ENCODE measurements at places on chromosomes 5 and 9.

DNA sequence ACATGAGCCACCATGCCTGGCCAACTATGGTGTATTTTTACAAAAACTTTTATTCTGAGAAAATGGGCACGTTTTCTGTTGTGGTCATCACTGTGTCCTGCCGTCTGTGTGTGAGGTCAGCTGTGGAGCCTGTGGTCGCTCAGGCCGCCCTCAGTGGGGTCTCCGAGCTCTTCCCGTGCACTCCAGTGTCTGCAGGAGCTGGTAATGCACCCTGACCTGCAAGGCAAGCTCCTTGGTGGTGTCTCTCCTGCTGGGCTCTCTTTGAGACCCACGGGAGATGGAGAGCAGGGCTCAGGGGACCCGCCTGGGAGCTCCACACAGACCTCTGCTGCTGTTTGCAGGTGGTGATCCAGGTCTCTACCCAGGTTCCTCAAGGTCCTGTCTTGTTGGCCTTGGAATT, 9.6 kb upstream of the AHRR start:
- no peak for DNase-seq

DNA sequence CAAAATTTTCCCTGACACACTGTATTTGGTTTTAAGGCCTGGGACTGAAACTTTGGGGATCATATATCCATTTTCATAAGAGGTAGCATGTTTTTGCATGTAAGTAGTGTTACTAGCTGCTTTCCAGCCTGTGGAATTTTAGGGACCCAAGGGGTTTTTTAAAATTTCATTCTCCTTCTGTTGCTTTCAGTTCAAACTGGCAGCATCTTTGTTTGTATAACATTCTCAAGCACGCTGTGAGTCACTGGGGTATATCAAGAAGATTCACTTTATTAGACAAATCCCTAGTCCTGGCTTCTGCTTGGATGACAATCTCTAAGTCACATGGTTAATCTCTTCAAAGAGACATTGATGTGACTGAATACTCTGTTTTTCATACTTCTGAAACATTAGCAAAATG, 479.0 kb downstream of the CYLC2 start:
- no peak for DNase-seq

- no peak for DNase-seq
Measured at GRCh38 chr9:33794560-33794959, 801 bp upstream of the PRSS3 start.

DNA sequence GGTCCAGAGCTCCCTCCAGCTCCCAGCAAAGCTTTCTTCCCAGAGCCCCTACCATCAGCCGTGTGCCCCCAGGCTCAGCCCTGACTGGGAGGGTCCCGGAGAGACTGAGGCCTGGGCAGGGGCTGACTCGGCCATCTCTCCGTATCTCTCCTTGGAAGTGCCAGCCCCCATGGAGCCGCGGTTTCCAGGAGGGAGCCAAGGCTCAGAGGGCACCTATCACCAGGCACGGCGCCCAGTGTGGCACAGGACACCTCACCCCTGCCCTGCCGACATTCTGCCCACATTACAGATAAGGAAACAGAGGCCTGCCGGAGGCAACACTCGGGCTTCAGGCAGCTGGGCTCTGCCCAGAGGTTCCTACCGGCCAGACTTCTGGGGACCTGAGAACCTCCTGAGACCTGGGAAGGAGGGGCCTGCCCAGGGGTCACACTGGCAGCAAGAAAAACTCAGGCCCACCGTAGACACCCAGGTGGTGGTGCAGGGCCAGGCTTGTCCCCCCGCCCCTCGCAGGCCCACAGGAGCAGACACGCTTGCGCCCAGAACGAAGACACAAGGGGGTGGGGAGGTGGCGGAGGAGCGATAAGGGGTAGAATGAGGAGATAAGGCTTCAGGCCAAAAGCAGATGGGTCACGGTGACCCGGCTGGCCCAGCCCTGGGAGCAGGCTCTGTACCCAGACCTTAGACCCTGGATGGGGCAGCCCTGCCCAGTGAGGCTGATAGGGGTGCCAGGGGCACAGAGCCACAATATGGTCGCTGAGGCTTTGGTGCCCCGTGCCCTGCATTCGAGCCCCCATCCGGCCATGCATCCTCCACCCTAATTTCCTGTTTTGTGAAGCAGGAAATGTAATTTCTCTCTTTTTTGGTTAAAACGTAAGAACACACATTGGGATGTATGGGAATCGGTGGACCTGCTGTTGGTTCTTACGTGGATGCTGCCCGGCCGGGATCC, 11.8 kb downstream of the NR5A1 start:
- DNase-seq, result no peak

GRCh38 chr5:130693509-130693908, 471.5 kb downstream of the HINT1 start:
- DNase-seq, result no peak

DNA sequence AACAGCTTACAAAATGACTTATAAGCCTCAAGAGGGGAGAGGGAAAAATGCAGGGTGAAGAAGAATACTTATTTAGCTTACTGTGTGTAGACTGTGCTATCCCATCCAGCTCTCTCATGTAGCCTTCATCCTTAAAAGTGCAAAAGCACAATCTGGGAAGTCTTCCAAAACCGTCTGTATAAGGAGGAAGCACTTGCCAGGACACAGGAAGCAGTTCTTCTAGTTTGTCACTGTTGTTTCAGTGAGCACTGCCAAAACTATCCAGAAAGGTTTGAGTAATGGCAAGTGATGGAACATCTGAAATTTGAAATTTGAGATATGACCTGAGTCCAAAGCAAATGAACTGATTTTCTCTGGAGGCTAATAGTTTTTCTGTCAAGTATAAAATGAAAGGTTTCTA, 140.8 kb upstream of the ISL1 start:
- DNase-seq, result no peak

GRCh38 chr9:85401998-85402397, 339.8 kb downstream of the AGTPBP1 start:
- DNase-seq, result peak; percentile 23

DNA sequence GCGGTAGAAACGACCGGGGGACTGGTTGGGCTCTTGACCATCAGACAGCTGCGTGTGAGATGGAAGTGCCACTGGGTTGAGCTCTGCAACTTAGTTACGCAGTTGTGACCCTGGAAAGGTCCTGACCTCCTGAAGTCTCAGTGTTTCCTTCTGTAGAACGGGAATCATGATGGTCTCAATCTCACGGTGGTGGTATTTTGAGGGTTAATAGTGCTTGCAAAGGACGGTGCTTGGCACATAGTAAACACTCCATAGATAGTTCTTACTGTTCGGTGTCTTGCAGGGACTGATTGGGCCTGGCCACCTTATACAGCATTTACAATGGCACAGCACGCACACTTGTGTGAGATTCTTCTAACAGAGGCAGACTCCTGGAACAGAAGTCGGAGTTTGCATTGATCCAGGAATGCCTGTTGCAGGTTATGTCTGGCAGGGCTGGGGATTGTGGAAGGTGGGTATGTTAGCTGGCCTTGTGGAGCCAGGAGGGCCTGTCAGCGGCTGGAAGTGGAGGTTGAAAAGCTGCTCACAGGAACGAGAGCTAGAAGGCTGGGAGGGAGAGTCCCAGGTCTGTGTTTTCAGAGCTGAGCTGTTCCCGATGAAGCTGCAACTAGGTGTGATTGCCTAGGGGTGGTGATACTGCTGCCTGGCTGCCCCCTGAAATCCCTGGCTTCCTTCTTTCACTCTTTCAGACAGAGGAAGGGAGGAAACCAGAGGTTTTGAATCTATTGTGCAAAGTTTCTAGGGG, 962 bp upstream of the TXN start:
- DNase-seq, result no peak

DNA sequence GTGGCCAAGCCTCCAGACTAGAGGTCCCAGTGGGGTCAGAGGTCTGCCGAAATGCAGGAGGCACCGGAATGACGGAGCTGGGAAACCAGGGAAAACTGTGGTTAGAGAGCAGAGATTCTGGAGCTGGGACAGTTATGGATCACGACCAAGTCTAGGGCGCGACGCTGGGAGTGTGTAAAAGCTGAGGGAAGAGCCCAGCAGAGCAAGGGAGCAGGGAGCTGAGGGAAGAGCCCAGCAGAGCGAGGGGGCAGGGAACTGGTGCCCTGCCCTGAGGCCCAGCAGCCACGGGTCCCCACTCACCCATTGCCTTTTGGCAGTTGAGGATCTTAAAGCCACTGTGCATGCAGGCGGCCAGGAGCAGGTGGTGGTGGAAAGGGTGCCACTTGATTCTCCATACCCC, 12.5 kb downstream of the MRPL41 start:
- DNase-seq, result no peak

DNA sequence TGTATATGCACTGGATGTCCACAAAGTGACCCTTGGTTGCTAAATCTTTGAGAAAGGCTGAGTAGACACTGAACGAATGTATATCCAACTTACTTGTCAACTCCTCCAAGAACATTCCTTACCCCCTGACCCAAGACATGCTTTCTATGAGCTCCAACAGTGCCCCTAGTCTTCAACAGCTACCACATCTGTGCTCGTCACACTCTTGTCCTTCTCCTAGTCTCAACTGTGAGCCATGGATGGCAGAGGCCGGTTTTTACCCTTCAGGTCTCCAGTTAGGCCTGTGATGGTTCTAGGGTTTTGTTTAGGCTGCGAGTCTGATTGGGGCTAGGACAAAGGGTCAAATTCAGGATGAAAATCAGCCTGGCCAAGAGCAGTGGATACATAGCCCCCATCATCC, 19.0 kb upstream of the GPX3 start:
- no peak for DNase-seq

DNA sequence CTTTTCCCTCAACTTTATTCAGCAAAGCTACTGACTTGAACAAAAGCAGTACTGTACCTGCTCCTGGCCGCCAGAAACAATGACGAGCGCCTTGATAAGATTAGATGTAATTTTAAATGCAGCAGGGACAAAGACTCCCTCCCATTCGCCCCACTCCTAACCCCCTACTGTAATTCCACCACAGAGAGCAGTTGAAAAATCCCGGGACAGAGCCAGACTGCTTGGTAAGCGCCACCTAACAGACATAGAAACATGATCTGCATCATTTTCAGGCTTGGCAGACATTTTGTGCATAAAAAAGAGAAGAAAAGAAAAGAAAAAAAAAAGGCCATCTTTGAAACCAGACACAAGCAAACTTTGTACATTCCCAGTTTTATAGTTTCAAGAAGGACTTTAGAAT, 81.9 kb downstream of the ISL1 start:
- DNase-seq, result no peak

DNA sequence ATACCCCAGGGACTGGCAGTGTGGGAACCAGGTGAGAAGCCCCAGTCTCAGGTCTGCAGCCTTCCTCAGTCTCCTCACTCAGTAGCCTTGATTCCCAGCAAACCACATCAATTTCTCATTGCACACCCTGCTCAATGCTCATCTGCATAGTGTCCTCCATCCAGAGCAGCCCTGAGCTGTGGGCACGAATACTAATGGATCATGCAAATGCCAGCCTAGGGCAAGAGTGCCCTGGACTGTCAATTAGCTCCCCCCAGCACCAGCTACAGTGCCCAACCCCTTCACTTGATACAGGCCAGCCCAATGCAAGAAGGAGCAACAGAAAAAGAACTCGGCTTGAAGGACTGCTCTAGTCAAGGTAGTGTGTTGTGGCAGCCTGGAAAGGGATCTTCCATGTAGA, 9.8 kb upstream of the KCNIP1 start:
- DNase-seq, result no peak

- DNase-seq, result no peak
Measured at GRCh38 chr9:131605770-131606590, 60.7 kb downstream of the PRRT1B start.

- DNase-seq, result peak; percentile 54
Measured at GRCh38 chr5:174505621-174506020, 218.8 kb upstream of the MSX2 start.

DNA sequence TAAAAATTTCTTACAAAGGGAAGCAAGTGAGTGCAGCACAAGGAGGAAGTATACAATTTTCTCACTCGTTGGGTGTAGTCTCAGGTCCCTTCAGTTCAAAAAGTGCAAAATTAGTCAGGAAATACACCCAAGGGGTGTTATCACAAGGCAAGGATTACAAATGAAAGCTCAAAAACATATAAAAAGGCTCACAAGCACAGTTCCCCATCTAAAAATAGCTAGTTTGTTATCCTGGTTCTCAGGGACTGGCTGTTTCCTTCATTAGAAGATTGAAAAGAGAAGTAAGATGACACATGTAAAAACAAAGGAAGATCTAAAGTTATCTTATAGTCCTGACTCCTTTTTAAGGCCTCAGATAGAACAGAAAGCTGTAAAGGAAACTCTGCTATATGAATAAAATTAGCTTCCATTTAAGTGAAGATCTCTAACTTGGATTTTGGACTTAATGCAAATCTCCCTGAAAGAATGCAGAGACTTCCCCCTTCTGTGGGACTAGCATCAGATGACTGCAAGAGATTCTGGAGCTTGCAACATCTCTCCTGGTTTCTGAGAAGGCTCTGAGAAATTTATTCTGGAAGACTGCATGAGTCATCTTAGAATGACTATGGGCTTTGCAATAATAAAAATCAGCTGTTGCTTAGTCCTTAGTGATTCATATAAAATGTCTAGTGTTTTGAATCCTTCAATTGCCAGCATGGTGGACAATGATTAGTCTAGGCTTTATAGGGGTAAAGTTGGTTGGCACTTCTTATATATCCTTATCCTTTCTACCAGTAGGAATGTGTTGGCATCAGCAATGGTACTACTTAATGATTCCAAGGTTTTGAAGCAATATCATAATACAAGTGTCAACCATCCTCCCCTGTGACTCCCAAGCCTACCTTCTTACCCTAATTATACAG, 25.4 kb downstream of the DAB2 start:
- DNase-seq, result peak; percentile 99

GRCh38 chr9:20732118-20732517, 48.1 kb downstream of the FOCAD start:
- DNase-seq, result peak; percentile 74

GRCh38 chr5:91109634-91110033, 273.5 kb downstream of the ARRDC3 start:
- DNase-seq, result no peak

GRCh38 chr5:147393874-147394672, 115.8 kb downstream of the DPYSL3 start:
- DNase-seq, result no peak

GRCh38 chr9:70901746-70902145, 219.7 kb downstream of the TRPM3 start:
- no peak for DNase-seq

GRCh38 chr9:95736370-95736769, 139.1 kb upstream of the ERCC6L2 start:
- DNase-seq, result no peak

DNA sequence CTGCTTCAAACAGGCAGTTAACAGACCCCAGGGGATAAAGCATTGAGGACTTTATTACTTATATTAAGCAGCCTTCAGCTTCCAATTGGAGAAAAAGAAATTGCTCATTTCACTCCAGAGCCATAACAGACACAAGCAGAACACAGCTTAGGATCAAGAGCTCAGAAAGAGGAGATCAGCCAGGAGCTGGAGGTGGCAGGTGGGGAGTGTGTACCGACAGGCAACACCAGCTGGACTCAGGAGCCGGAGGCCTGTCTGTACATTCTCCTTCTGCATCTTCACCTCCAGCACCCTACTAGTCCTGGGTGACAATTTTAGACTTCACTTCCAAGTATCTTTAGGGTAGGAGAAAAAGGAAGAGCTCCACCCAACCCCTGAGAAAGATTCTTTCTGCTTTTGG, 35.8 kb downstream of the NRG2 start:
- no peak for DNase-seq

GRCh38 chr5:179327021-179327735, 18.1 kb downstream of the ADAMTS2 start:
- no peak for DNase-seq
